IMR-90 (cell line): ENCODE measurements at places on chromosomes 2 and 18. TPM values are rescaled to one million over a fixed set of nuclear protein-coding genes. Genes with fewer than 3 reads are reported as not detected.

GRCh38 chr2:108404784-108405397, 27.1 kb downstream of the SULT1C4 start:
- DNase-seq, result no peak

DNA sequence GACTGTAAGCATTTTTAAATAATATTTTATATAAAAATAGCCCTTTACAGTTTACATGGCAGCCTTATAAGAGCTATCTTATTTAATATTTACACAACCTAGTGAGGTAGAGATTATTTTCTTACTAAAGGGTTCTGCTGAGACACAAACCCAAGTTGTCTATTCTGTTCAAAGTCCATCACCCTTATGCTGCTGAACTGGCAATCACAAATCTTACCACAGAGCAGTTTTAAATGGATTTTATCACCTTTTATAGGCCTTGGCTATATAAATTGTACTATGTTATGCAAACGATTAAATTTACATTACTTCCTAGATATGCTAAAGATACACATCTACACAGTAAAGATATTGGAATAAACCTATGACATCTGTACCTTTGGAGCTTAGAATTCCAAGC, 40.7 kb downstream of the RBM45 start:
- DNase-seq, result no peak

DNA sequence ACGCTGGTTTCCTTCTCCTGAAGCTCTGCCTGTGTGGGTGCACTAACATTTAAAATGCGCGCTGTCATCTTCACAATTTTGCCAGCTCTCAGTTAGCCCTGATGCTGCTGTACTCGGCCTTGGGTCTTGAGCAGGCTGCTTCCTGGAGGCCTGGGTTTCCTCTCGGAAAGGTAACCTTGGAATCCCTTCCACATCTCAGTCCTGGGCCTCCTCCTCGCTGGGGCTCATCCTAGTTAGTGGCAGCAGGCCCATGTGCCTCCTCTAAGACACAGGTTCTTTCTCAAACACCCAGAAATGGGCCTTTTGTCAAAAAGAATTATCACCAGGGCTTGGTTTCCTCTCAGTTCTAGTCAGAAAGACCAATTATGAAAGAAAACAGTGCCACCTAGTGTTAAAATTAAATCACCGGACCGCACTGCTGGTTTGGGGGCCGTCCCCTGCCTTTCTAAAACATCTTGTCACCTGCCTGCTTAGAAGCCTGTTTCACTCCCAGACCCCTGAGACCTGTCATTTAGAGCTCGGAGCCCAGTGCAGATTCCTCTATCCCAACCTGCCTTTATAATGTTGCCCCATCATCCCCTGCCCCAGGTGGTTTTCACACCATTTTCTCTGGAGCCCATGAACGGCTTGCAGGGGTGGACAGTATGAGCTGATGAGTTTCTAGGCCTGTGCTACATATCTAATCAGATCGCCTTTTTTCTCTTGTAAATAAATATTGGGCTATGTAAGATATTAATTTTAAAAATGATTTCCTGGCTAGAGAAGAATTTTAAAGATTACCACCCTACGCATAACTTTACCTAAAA, 42.4 kb downstream of the HK2 start:
- DNase-seq, result peak; percentile 46

GRCh38 chr2:162821176-162821575, 17.4 kb downstream of the KCNH7 start:
- DNase-seq, result no peak

GRCh38 chr18:61196750-61197149, 136.5 kb upstream of the CDH20 start:
- no peak for DNase-seq

- DNase-seq, result no peak
Measured at GRCh38 chr2:64841461-64841860, 147.7 kb upstream of the SLC1A4 start.

DNA sequence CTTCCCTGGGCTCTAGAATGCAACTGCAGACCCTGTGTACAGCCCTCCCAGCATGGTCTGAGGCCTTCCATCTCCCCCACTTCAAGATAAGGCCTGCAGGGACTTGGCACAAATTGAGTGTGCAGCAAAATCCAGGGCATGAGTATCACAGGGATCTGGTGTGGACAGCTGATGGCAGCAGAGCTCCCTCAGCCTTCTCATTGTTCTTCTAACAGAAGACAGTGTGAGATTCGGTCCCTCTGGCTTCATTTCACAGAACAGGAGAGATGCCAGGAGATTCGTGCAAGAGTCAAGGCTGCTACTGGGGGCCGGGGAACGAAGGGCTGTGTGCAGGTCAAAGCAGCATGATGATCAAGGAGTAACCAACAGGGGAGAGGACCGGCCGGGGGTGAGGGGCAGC, 85.8 kb downstream of the UXS1 start:
- DNase-seq, result peak; percentile 49

GRCh38 chr2:170997893-170998597, 69.0 kb downstream of the GORASP2 start:
- DNase-seq, result no peak

DNA sequence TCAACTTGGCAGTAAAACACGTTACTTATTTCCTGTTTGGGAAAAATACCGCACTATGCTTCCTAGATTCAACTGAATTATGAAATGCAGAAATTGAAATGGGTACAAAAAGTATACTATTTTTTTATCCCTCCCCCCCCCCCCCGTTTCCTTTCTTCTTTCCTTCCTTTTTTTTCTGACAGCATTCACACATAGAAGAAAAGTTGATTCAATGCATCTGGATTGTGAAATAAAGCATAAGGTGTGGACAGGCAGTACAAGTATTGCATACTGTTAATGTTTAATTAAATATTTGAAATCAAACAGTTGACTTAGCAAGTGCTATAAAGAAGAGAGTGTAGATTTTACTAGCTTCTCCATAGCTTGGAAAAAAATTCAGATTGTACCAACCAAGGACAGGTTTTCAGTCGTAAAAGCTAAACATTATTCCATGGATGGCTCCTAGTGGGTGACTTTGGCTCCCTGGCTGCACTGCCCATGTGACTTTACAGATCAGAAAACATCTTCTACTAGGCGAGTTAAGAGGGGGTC, 21.6 kb upstream of the AGFG1 start:
- DNase-seq, result no peak

The DES gene
- total RNA-seq, result 3.3 and 4.3 TPM in 2 replicates

The POTEC gene
- not detected in 2 replicates for total RNA-seq

The ERCC3 gene
- 40.0 and 43.2 TPM in 2 replicates for total RNA-seq

The GLI2 gene
- 3.8 and 4.7 TPM in 2 replicates for total RNA-seq

The C2orf81 gene
- under 0.01 and 0.18 TPM in 2 replicates for total RNA-seq

The AKAIN1 gene
- not detected in 2 replicates for total RNA-seq

The INHBB gene
- 0.18 and 0.28 TPM in 2 replicates for total RNA-seq
